ENCODE measurements at places on chromosomes 7 and 10.

GRCh38 chr10:27607591-27607990 is 103.5 kb downstream of the RAB18 start:
- no peak for DNase-seq

DNA sequence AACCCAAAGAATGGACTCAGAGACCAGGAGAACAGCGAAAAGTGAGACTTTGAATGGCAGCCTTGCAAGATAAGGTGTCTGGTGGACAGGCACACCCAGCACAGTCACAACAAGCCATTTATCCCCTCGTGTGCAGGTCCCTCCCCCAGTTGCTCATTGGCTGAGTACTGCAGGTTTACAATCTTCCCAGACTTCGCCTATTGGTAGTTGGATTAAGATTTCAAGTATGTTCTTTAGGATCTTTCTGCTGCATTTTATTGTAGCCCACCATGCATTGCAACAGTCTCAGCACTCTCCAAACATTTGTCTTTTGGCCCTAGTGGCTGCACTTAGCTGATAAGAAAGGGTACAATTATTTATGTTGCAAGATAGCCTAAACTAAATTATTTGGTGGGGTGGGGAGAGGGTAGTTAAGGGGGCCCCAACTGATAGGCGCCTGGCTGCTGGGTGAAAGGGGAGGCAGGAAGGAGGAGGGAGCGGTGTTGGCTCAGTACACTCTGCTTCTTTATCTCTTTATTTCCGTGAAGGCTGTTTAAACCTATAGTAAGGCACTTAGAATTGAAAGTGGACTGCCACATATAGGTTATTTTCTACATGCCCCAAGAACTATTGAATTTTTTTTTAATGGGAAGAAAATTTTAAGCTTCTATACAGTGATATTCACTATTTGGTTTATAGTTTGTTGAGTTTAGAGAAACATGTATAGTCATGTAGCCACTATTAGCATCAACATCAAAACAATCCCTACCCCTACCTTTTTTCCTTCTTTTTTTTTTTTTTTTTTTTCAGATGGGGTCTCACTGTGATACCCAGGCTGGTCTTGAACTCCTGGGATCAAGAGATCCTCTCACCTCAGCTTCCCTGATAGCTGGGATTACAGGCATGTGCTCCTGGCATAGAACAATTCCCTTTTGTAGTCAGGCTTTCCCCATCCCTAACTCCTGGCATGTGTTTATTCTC is 54.2 kb downstream of the GUSB start:
- no peak for DNase-seq

DNA sequence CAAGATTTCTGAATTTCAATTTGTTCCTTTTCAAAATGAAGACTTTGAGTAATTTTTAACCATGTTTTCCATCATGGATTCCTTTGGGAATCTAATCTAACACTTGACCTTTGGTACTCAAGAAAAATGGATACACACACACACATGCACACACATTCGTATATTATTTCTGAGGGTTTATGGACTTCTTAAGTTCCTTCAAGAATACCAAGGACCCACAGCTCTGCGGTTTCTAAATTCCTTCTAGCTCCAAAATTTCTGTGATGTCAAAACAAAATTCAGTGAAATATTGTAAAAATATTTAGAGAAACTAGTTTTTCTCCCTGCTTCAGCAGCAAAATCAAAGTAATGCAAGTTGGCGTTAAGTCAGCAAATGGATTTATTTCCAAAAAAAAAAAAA is 98.3 kb upstream of the FAM13C start:
- no peak for DNase-seq

- no peak for DNase-seq
Measured at GRCh38 chr10:112823007-112823406, 127.0 kb upstream of the TCF7L2 start.

GRCh38 chr7:149041350-149041749 is 13.0 kb upstream of the PDIA4 start:
- DNase-seq, result no peak

DNA sequence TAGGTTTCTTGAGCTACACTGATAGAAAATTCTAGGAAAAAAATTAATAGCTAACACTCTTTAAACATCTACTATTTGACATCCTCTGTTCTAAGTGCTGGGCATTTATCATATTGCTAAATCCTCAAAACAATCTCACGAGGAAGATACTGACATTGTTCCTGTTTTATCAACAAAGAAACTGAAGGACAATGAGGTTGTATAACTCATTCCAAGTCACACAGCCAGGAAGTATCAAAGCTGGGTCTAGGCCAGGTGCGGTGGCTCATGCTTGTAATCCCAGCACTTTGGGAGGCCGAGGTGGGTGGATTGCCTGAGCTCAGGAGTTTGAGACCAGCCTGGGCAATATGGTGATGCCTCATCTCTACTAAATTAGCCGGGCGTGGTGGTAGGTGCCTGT is 51.6 kb upstream of the IL6 start:
- DNase-seq, result no peak

Measured in effector CD8-positive, alpha-beta T cell (primary cell).